GM23248 (cell line): ENCODE measurements at places on chromosomes 3 and 15. TPM values are rescaled to one million over a fixed set of nuclear protein-coding genes. Genes with fewer than 3 reads are reported as not detected.

DNA sequence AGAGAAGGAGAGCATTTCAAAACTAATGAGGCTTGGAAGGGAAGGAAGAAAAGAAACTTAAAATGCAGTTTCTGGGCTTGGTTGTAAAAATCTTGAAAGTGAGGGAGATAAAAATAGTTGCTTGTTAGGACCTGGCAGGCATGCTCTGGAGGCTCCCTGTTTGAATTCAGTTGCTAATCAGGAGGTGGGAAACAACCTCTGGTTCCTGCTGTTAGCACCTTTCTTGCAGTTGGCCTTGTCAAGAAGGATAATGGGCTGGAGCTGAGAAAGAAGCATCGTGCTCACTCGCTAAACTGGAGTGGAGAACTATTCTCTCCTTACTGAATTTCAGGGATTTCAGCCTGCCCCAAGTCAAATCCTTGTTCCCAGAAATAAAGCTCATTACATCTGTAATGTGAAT lies 23.4 kb downstream of the SNAPC5 start:
- peaks cover 13% of the 10 kb centered on the region; the same call in 1 of the 2 replicates for H3K4me1 ChIP-seq
- no peak overlapping the region for H3K27ac ChIP-seq
- no peak overlapping the region for H3K4me3 ChIP-seq
- no peak for DNase-seq
- no peaks in the 10 kb centered on the region for H3K27me3 ChIP-seq

DNA sequence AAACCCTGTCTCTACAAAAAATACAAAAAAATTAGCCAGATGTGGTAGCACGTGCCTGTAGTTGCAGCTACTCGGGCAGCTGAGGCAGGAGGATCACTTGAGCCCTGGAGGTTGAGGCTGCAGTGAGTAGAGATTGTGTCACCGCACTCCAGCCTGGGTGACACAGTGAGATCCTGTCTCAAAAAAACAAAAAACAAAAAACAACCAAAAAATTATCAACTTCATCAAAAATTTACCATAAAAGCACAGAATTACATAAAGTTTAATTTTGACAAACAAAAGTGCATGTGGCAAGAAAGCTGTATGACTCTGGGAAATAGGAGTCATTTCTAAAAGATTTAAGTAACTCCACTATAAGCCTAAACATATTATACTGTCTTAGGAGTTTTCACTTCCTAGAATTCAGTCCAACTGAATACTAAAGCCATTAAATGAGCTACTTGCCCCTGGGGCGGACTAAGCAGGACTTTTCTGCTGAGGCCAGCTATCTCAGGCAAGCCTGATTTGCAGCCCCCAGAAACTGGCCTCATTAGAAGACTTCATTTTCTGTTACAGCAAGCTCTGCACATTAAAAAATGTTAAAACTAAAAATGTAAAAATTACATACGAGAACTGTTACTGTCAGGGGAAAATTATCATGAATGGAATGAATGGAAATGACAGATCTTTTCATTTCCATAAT lies 23.0 kb downstream of the HSPBAP1 start:
- H3K27me3 ChIP-seq, result no peaks in the 10 kb centered on the region
- no peak overlapping the region for H3K4me3 ChIP-seq
- H3K4me1 ChIP-seq, result no peaks in the 10 kb centered on the region
- DNase-seq, result no peak
- no peaks in the 10 kb centered on the region for H3K36me3 ChIP-seq
- no peak overlapping the region for H3K27ac ChIP-seq

CLRN1 gene
- not detected in 2 replicates for total RNA-seq

- H3K4me3 ChIP-seq, result no peak overlapping the region
- DNase-seq, result peak; percentile 74
- no peak overlapping the region for H3K27ac ChIP-seq
- H3K27me3 ChIP-seq, result no peaks in the 10 kb centered on the region
- no peaks in the 10 kb centered on the region for H3K4me1 ChIP-seq
- H3K36me3 ChIP-seq, result peaks cover 65% of the 10 kb centered on the region
These were observed 5.5 kb upstream of the GP5 start for GRCh38 chr3:194404365-194405140.

SLC2A2 gene
- not detected in 2 replicates for total RNA-seq

GRCh38 chr3:168864107-168865021 lies 768.6 kb upstream of the GOLIM4 start:
- no peak for DNase-seq
- no peak overlapping the region for H3K27ac ChIP-seq
- H3K36me3 ChIP-seq, result no peaks in the 10 kb centered on the region
- peaks cover 21% of the 10 kb centered on the region for H3K27me3 ChIP-seq
- no peaks in the 10 kb centered on the region for H3K4me1 ChIP-seq

- H3K27me3 ChIP-seq, result no peaks in the 10 kb centered on the region
- no peak overlapping the region for H3K27ac ChIP-seq
- peak; percentile 33 for DNase-seq
- H3K4me1 ChIP-seq, result peaks cover 15% of the 10 kb centered on the region
These were observed 31.3 kb downstream of the LDHAL6B start for GRCh38 chr15:59237924-59238331.

DNA sequence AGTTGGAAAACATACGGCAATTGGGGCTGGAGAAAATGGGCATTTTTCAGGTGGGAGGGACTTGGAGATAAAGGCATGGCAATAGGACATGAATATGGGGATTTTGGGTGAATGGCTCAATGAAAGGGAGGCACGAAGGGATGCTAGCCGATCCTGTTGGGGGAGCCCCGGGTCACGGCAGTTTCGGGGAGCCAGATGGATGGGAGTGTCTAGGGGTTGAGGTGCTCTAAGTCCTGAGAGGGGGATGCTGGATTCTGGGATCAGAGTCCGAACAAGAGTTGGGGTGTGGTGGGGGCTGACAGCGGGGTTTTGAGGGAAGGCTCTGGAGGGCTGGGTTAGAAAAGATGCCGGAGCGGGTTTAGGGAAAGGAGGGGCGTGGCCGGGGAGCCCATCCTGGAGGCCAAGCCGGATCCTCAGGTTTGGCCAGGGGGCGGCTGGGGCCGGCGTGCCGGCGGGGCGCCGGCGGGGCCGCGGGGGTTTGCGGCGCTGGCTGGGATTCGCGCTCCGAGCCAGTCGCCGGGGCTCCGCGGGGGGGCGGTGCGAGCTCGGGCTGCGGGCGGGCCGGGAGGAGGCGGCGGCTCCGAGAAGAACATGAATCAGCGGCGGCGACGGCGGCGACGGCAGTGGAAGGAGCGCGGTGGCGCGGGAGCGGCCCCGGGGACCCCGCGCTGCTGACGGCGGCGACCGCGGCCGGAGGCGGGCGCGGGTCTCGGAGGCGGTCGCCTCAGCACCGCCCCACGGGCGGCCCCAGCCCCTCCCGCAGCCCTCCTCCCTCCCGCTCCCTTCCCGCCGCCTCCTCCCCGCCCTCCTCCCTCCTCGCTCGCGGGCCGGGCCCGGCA lies at the start of gene TYRO3:
Gene TYRO3, plus strand, starts transcription at position 813 of the 839 bp plus-strand sequence. CDS start 46 bp downstream, outside the sequence.
- H3K36me3 ChIP-seq, result no peaks in the 10 kb centered on the region
- H3K4me3 ChIP-seq, result peak within 1 kb of the TSS; percentile 77
- peak; percentile 85 for DNase-seq
- peak within 1 kb of the TSS; percentile 3; the same call in 1 of the 2 replicates for H3K27ac ChIP-seq

- no peaks in the 10 kb centered on the region for H3K36me3 ChIP-seq
- H3K4me1 ChIP-seq, result peaks cover 6% of the 10 kb centered on the region; the same call in 1 of the 2 replicates
- H3K4me3 ChIP-seq, result no peak overlapping the region
- DNase-seq, result peak; percentile 24
- no peak overlapping the region for H3K27ac ChIP-seq
These were observed 48.8 kb upstream of the TMCO5A start for GRCh38 chr15:37885651-37886050.

DNA sequence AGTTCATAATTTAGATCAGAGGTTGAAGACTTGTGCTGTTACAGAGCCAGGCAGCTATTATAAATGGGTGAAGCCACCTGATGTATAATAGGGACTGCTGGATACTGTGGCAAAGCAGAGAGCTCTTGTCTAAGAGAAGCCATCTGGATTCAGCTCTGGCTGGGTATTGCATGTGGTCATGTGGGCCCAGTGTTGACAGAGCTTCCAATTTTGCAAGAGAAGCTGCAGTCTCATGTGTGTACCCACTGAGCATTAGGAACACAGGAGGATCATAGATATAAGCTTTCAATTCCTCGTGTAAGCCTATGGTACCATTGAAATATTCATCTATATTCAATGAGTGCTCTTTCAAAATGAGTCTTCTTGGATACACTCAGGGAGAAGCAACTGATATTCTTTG lies 303.9 kb upstream of the SLCO3A1 start:
- no peaks in the 10 kb centered on the region for H3K4me1 ChIP-seq
- H3K27me3 ChIP-seq, result peaks cover 9% of the 10 kb centered on the region
- H3K4me3 ChIP-seq, result no peak overlapping the region
- no peaks in the 10 kb centered on the region for H3K36me3 ChIP-seq
- H3K27ac ChIP-seq, result no peak overlapping the region

GRCh38 chr3:77535116-77535515 lies 495.2 kb downstream of the ROBO2 start:
- H3K4me3 ChIP-seq, result no peak overlapping the region
- DNase-seq, result no peak
- no peaks in the 10 kb centered on the region for H3K27me3 ChIP-seq
- H3K4me1 ChIP-seq, result no peaks in the 10 kb centered on the region; the same call in 1 of the 2 replicates

C3orf85 gene
- total RNA-seq, result not detected in 2 replicates

GRCh38 chr15:68789534-68790241 lies 31.0 kb downstream of the ANP32A start:
- H3K27ac ChIP-seq, result no peak overlapping the region
- H3K27me3 ChIP-seq, result no peaks in the 10 kb centered on the region
- H3K36me3 ChIP-seq, result peaks cover 3% of the 10 kb centered on the region; the same call in 1 of the 2 replicates
- no peak overlapping the region for H3K4me3 ChIP-seq
- DNase-seq, result peak; percentile 21
- H3K4me1 ChIP-seq, result peaks cover 6% of the 10 kb centered on the region

DNA sequence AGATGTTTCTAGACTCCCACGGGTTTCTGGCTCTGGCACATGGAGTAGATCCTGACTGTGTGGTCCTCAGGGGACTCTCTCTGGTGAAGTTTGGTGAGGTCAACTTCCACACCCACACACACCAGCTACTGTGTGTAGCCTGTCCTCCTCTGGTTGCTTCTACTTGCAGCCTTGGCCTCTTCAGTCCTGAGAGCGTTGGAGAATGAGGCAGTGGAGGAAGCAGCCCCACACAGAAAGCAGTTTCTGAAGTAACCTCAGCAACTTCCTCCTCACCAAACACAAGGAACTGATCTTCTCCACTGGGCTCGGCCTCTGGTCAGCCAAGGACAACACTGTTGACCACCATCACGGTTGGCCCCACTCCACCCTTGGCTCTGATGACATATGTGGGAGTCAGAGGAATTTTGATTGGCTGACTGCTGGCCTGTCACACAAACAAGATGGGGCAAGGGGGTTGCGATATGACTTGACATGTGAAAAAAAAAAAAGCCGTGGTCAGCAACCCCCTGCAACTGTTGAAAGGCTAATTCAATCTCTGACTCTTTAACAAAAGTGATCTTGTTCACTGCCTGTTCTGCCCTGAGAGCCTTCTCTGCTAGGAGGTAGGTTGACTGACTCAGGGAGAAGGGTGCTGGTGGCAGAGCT lies 19.6 kb downstream of the CD86 start:
- H3K4me1 ChIP-seq, result no peaks in the 10 kb centered on the region
- no peaks in the 10 kb centered on the region for H3K27me3 ChIP-seq
- no peaks in the 10 kb centered on the region for H3K36me3 ChIP-seq

DNA sequence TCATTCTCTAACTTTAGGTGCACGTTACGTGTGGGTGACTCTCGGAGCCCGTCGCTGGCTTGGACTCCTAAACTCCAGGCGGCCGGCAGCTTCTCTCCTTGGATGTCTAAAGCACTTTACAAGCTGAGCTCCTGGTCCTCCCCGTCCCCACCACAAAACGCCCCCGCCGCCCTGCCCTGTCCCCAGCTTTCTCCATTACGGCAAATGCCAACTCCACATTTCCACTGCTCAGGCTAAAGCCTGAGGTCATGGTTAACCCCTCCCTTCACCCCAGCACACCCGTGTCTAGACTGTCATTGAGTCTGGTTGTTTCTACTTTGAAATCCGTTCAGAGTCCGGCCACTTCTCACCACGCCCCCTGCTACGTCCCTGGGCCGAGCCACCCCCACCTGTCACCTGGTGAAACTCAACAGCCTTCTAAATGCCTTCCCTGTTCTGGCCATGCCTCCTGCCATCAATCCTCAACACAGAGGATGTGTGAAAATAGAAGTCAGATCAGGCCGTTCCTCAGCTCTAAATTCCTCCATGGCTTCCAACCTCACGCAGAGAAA lies 8.1 kb upstream of the PCSK6 start:
- no peak overlapping the region for H3K27ac ChIP-seq
- H3K27me3 ChIP-seq, result peaks cover 25% of the 10 kb centered on the region

SPTBN5 gene
- 0.11 and 0.25 TPM in 2 replicates for total RNA-seq

DNA sequence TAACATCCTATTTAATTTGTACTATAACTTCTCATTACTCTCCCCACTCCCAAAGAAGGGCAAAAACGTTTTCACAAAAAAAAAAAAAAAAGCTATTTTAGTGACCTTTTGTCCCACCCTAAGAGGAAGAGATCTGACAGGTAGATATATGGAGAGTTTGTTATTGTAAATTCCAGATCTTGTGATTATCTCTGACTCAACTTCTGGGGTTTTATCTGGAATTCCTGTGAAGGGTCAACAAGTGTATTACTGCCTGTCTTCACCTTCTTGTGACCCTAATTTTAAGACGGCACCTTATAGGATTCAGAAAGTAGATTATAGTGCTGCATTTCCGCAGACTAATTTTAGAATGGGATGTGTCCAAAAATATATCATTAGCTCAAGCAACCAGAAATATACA lies 205.9 kb upstream of the CDIN1 start:
- no peaks in the 10 kb centered on the region for H3K36me3 ChIP-seq
- H3K4me1 ChIP-seq, result peaks cover 36% of the 10 kb centered on the region
- DNase-seq, result no peak
- no peak overlapping the region for H3K27ac ChIP-seq
- H3K27me3 ChIP-seq, result no peaks in the 10 kb centered on the region

- peaks cover 25% of the 10 kb centered on the region for H3K4me1 ChIP-seq
- no peaks in the 10 kb centered on the region for H3K27me3 ChIP-seq
- H3K27ac ChIP-seq, result no peak overlapping the region
- no peaks in the 10 kb centered on the region for H3K36me3 ChIP-seq
- peak; percentile 41 for DNase-seq
These were observed 20.5 kb downstream of the FILIP1L start for GRCh38 chr3:100093831-100094230.

DNA sequence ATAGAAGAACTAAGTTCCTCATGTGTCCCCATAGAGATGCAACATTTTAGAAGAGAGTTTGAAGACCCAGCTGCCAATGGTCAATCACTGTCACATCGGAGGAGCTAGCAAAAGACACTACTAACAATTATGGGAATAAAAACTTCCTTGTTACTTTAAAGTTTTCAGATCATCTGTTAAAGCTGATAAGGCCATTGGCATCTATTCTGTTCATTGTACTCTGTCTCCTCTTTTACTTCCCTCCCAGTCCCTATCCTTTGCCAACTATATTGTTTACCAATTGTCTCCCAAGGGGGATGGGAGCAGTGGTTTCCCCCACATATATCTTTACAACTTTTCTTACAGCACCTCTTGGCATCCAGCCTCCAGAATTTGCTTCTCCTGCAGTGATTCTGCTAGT lies 81.0 kb downstream of the FAM174B start:
- no peak overlapping the region for H3K4me3 ChIP-seq
- DNase-seq, result no peak
- no peaks in the 10 kb centered on the region for H3K36me3 ChIP-seq
- H3K27ac ChIP-seq, result no peak overlapping the region

GRCh38 chr3:130671545-130672312 lies 74.9 kb downstream of the PIK3R4 start:
- no peak overlapping the region for H3K27ac ChIP-seq
- H3K4me3 ChIP-seq, result no peak overlapping the region
- no peaks in the 10 kb centered on the region for H3K4me1 ChIP-seq
